ENCODE measurements at places on chromosomes 5 and 9.

GRCh38 chr9:135588371-135588770 lies 26.8 kb downstream of the PAEP start:
- H3K27me3 ChIP-seq = peaks cover under 1% of the 10 kb centered on the region
- no peak overlapping the region for H3K4me3 ChIP-seq
- no peak overlapping the region for H3K27ac ChIP-seq
- H3K4me1 ChIP-seq = no peaks in the 10 kb centered on the region
- no peaks in the 10 kb centered on the region for H3K36me3 ChIP-seq
- DNase-seq = no peak

GRCh38 chr5:758698-759053 lies 25.9 kb downstream of the ZDHHC11B start:
- peak overlapping the region; percentile 56 for H3K4me3 ChIP-seq
- no peaks in the 10 kb centered on the region for H3K36me3 ChIP-seq
- H3K27ac ChIP-seq = no peak overlapping the region
- peaks cover 30% of the 10 kb centered on the region for H3K4me1 ChIP-seq
- no peaks in the 10 kb centered on the region for H3K27me3 ChIP-seq

GRCh38 chr5:79518718-79519117 lies 4.8 kb upstream of the HOMER1 start:
- DNase-seq = no peak
- peaks cover 20% of the 10 kb centered on the region for H3K4me1 ChIP-seq
- peak overlapping the region; percentile 17 for H3K27ac ChIP-seq
- no peaks in the 10 kb centered on the region for H3K27me3 ChIP-seq
- H3K4me3 ChIP-seq = no peak overlapping the region
- H3K36me3 ChIP-seq = peaks cover 2% of the 10 kb centered on the region

- H3K4me1 ChIP-seq = no peaks in the 10 kb centered on the region
- no peak overlapping the region for H3K4me3 ChIP-seq
- no peak for DNase-seq
- H3K27me3 ChIP-seq = no peaks in the 10 kb centered on the region
Measured at GRCh38 chr5:125129151-125129806, 382.8 kb upstream of the ZNF608 start.

DNA sequence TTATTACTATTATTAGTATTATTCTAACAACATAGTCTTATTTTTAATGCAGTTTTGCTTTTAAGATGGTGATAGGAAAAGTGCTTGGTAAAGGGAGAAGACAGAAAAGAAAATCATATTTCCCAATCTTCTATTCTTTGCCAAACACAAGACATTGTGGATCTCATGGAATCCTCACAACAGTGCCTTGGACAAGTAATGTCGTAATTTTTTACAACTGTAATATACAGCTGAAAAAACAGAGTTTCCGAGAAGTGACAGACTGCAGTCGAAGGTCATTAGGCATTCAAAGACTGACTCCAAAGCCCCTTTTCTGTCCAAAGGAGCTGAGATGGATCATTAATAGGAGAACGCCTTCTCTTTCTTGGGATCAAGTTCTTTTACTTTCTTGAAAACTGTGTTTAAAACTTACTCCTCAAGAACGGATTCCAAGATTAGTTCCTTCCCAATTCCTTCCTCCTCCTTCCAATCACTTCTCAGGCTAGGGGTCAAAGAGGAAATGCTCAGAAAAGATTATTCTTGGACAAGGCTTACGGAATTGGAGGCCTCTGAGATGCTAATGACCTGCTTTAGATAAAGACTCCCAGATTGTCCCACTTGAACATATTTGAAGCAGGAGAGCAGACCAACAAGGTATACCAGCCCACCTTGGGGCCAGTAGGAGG lies 24.3 kb upstream of the TRIM32 start:
- H3K4me3 ChIP-seq = no peak overlapping the region
- no peak for DNase-seq
- no peaks in the 10 kb centered on the region for H3K4me1 ChIP-seq
- H3K27me3 ChIP-seq = no peaks in the 10 kb centered on the region
- H3K27ac ChIP-seq = no peak overlapping the region
- no peaks in the 10 kb centered on the region for H3K36me3 ChIP-seq

GRCh38 chr9:121362813-121363621 lies 7.0 kb downstream of the STOM start:
- no peaks in the 10 kb centered on the region for H3K27me3 ChIP-seq
- peaks cover 52% of the 10 kb centered on the region for H3K4me1 ChIP-seq
- no peak for DNase-seq
- peak overlapping the region; percentile 46 for H3K27ac ChIP-seq
- H3K36me3 ChIP-seq = no peaks in the 10 kb centered on the region

All from activated T-cell treated with anti-CD3 and anti-CD28 coated beads, Interleukin-2, amount 50 U/mL, for 72 hours (primary cell).